ENCODE measurements at places on chromosomes 1 and 21.

DNA sequence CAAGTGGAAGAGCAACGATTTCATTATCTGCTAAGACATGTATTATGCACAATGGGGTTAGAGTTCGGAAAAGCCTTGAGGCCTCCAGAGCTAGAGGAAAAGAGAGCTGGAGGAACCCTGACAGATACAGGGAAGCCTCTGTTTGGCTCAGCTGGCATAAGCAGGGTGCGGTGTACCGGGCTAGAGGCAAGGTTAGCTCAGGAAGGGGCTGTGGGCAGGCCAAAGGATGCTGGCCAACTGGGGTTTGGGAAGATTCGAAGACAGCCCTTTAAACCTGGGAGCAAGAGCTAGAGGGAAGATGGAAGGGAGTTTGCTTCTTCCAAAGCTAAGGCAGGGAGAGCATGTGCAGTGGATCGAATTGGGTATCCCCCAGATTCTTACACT, 107.6 kb upstream of the TLR5 start:
- no peak for DNase-seq

DNA sequence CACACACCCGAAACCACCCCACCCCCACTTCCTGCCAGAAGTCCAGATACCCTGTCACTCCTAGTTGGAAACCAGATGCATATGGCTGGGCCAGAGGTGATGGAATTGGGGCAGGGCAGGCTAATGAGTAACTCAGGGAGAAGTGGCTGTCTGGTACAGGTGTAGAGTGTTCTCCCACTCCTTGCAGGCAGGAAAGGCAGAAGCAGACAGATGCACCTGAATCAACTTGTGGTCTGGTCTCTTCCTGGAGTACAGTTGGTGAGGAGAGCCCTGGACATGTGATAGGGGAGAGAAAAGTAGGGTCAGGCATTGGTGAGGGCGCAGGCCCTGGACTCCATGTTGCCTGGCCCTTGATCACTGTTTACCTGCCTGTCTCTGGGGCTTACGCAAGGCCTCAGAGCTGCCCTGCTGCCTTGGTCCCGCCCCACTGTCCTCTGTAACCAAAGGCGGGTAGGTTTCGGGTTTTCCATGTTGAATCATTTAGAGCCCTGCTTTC, 2.5 kb downstream of the CGN start:
- no peak for DNase-seq

DNA sequence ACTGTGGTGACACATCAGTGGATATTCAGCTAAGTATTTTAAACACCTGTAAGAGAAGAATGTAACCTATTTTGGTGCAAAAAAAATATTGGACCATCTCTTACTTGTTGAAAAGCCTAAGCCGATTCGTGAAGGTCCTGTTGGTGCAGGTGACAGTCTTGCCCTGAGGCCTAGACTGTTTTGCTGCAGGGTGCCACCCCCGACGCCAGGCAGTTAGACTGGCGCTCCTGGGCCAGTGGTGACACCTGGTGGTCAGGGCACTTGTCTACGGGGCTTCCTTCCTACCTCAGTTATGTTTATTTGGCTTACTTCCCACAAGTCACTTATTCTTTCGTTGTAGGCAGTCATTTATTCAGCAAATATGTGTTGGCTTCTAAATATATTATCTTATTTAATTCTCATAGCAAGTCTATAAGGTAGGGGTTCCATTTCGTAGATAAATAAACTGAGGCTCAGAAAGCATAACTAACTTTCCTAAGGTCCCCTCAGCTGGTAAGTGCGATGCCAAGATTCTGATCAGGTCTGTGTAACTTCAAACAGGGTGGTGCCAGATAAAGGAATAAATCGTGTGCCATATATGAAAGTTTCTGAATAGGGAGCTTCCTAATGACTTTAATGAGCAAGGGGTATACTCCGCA, 1.9 kb downstream of the EEIG2 start:
- DNase-seq: peak; percentile 39

- DNase-seq: no peak
These were observed 15.4 kb downstream of the TIE1 start for GRCh38 chr1:43315963-43316737.
